Activated naive CD4-positive, alpha-beta T cell treated with anti-CD3 and anti-CD28 coated beads, Interleukin-2, amount 10 ng/mL, durations not matched to agents 7 days and 5 days (primary cell): ENCODE measurements at places on chromosomes 11 and 22.
A peak's percentile ranks its signal among the peaks of the same experiment; 100 is the strongest.

DNA sequence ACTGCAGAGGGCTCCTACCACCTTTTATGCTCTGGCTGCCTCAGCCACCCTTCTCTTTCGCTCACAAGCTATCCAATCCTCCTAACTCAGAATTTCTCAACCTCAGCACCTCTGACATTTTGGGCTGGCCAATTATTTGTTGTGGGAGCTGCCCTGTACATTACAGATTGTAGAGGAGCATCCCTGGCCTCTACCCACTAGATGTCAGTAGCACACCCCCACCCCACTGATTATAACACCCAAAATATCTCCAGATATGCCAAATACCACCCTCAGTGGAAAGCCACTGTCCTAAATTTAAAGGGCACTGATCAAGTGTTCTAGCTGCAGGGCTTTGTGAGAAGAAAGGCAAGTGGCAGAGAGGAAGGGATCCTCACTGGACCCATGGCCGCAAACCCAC lies 443.1 kb downstream of the SOX6 start:
- H3K27me3 ChIP-seq: no peaks in the 10 kb centered on the region
- H3K27ac ChIP-seq: no peak overlapping the region
- no peak for DNase-seq
- no peaks in the 10 kb centered on the region for H3K4me1 ChIP-seq
- H3K36me3 ChIP-seq: no peaks in the 10 kb centered on the region

DNA sequence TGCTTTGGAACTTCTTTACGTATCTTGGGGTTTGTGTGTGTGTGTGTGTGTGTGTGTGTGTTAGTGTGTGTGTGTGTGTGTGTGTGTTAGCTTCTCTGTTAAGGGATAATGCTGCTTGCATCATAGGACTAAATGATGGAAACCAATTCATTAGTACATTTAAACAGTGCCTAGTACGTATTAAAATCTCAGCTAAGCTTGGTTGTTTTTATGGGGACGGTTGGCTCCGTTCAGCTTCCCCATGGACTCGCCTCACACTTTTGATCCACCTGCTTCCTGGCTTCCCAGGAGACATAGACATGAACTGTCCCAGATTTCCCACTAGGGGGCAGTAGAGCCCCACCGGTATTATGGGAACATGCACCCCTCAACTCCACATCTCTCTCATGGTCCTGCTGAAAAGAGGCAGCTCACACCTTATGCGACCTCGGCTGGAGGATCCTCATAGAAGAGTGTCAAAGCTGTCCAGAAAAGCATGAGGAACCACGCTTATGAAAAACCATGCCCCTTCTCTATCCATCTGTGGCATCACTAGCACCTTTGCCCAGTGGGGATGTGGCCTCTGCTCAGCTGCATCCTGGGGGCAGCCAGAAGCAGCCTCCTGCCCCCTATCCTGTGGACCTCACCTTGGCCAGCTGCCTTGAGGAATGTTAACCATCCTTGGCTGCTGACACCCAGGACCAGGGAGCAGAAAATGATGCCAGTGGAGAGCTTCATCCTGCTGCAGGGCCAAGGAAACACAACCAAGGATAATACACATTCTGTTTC lies 9.7 kb upstream of the SAAL1 start:
- peak; percentile 75 for DNase-seq
- H3K27ac ChIP-seq: no peak overlapping the region
- H3K36me3 ChIP-seq: no peaks in the 10 kb centered on the region
- H3K4me1 ChIP-seq: no peaks in the 10 kb centered on the region

GRCh38 chr11:134438542-134439537 lies 26.8 kb upstream of the B3GAT1 start:
- H3K27me3 ChIP-seq: peaks cover 21% of the 10 kb centered on the region
- no peak for DNase-seq
- no peak overlapping the region for H3K4me3 ChIP-seq
- no peaks in the 10 kb centered on the region for H3K4me1 ChIP-seq
- H3K36me3 ChIP-seq: no peaks in the 10 kb centered on the region

DNA sequence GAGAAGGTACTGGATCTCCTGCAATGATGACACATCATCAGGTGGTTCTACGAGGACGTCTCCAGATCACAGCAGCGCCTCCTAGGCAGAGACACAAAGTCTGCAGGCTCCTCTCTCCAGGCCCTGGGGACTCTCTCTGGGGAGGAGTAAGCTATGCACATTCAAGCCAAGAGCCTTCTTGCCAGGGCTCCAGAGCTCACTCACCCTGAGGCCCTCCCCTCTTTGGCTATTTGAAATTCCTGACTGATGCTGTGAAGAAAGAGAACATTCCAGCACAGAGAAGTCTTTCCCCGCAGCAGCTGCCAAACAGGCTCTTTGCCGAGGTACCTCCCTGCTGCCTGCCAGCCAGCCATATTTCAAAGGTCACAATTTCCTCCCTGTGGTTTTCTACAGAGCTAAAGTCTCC lies 204.9 kb downstream of the CSNK2A3 start:
- no peak overlapping the region for H3K4me3 ChIP-seq
- peaks cover 20% of the 10 kb centered on the region for H3K36me3 ChIP-seq
- no peak overlapping the region for H3K27ac ChIP-seq
- peaks cover 51% of the 10 kb centered on the region for H3K4me1 ChIP-seq
- DNase-seq: peak; percentile 41

- no peak overlapping the region for H3K27ac ChIP-seq
- peaks cover 5% of the 10 kb centered on the region for H3K4me1 ChIP-seq
- peaks cover 25% of the 10 kb centered on the region for H3K27me3 ChIP-seq
- no peak for DNase-seq
- H3K4me3 ChIP-seq: no peak overlapping the region
Observed at GRCh38 chr11:34427186-34427805, 11.4 kb upstream of the CAT start.

DNA sequence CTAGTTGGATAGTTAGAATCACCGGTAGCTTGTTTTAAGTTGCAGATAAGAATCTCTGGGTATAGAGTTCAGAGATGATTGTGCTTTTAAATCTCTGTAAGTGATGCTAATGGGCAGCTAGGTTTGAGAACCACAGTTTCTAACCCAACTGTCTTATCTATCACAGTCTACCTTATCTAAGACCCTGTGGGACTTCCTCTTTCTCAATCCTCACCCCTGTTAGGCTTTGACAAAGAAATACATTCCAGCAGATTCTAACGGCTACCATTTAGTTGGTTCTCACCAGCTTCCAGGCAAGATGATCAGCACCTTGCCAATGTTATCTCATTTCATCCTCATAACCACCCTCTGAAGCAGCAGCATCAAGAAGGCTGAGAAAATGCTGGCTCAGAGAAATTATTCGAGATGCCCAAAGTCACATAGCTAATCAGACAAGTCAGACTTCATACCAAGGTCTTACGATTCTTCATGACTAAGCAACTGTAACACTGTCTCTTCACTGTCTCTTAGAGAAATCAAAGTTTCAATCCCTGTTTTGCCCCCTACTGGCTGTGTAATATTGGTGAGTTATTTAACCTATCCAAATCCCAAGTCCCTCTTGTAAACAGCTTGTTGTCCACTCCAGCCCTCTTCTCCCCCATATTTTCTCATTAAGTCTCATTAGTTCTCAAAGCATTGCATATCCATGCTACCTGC lies 192.4 kb upstream of the API5 start:
- H3K27ac ChIP-seq: no peak overlapping the region
- DNase-seq: no peak
- H3K27me3 ChIP-seq: no peaks in the 10 kb centered on the region
- H3K36me3 ChIP-seq: no peaks in the 10 kb centered on the region
- H3K4me3 ChIP-seq: no peak overlapping the region
- no peaks in the 10 kb centered on the region for H3K4me1 ChIP-seq
